Activated CD4-positive, alpha-beta T cell treated with anti-CD3 and anti-CD28 coated beads for 24 hours (primary cell): ENCODE measurements at places on chromosomes 5 and 9.

DNA sequence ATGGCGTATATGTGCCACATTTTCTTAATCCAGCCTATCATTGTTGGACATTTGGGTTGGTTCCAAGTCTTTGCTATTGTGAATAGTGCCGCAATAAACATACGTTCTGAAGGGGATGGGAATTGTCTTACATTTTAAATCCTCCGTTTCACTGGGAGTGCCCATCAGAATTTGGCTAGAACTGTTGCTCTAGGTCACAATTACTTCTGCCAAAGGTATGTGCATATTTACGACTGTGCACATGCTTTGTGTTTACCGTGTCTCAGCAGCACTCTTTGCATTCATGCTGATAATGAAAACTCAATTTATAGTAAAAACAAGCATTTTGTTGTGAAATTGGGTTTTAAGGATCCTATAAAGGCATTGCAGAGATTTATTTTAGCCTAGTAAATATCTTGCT, 151.9 kb upstream of the ZNF618 start:
- no peak for DNase-seq

GRCh38 chr5:113382731-113383130, 52.1 kb downstream of the TSSK1B start:
- DNase-seq, result no peak

DNA sequence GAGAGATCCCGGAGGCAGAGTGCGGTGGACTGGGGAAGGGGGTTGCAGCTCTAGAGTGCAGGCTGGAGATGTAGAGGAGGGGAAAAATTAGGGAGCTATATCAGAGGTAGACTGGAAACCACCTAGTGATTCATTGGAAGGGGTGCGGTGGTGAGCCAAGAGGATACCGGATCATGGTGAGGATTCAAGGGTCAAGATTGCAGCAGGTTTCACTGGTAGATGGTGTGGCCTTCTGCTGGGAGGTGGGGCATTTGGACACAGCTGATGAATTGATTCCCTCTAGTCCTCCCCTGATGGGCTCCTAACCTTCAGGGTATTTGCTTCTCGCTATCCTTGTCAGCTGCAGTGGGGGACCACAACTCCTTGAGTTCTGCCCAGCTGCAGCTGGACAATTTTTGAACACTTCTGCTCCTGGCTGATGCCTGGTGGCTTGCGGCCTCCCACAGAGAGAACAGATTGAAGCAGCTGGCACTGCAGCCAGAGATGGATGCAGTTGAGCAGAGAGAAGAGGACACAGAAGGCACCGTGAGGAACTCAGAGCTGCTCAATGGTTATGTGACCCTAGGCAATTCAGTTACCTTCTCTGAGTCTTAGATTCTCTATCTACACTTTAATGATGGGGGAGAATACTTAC, 134.4 kb upstream of the ABCA1 start:
- no peak for DNase-seq

GRCh38 chr5:108251350-108251749, 130.5 kb downstream of the FBXL17 start:
- DNase-seq, result no peak

GRCh38 chr9:113301548-113301947, 1.6 kb downstream of the RNF183 start:
- DNase-seq, result no peak

DNA sequence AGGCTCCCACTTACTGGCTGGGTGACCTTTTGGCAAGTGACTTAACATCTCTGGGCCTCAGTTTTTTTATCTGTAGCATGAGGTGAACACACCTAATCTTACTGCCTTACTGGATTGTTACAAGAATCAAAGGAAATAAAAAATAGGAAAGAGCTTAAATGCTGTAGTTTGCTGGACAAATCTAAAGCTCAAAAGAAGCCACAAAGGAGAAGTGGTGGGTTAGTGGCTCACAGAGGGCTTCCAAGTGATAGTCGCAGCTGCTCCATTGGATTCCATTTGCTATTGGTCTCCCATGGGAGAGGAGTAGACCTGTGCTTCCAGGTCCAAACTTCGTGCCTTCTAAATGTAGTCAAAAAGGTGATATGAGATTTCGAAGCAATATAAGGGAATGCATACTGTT, 123.6 kb downstream of the SEMA6A start:
- no peak for DNase-seq

GRCh38 chr9:78325343-78325742, 28.4 kb downstream of the PSAT1 start:
- DNase-seq, result no peak

DNA sequence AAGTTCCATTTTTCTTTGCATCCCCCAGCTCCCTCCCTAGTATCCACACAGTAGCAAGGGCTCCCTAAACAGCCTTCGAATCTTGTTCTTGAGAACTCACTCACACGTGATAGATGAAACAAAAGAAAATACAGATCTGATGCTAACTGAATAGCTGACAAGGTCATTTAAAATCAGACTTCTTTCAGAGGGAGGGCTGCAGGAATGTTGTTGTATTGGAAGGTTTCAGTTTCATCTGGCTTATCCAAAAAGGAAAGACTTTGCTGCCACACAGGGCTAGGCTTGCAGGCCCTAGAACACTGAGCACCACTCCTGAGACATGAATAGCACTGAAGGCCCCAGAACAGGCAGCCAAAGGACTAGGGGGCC, 3.2 kb downstream of the CD180 start:
- no peak for DNase-seq

DNA sequence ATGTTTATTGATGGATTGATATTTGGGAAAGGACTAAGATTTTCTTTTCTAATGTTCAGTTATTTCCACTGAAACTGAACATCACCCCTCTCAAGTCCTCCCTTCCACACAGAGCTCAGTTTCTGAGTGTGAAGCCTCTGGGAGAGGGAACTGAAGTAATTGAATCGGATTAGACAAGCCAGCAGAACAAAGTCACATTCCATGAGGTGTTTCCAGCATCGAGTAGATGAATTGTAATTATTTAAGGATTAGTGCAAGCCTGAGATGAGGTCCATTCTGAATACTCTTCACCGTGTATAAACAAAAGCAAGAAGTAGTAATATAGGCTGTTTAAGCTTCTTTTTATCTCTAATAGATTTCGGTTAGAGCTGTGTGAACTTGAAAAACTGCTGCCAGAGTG, 2060.5 kb downstream of the MAT2B start:
- no peak for DNase-seq
